Regular cardiac myocyte (primary cell): ENCODE measurements at places on chromosomes 5 and 9. TPM values are rescaled to one million over a fixed set of nuclear protein-coding genes. Genes with fewer than 3 reads are reported as not detected.

PTGER4 gene
- 9.6 and 11.0 TPM in 2 replicates for total RNA-seq

FRMPD1 gene
- not detected in 2 replicates for total RNA-seq

C9orf153 gene
- total RNA-seq: 0.19 and 0.56 TPM in 2 replicates

DOCK8 gene
- 0.19 and 0.56 TPM in 2 replicates for total RNA-seq

NFIB gene
- total RNA-seq: 28.9 and 60.0 TPM in 2 replicates
